ENCODE measurements at places on chromosomes 16 and 17. TPM values are rescaled to one million over a fixed set of nuclear protein-coding genes. Genes with fewer than 3 reads are reported as not detected.

C16orf82 gene
- polyA plus RNA-seq = 0.32 TPM

DNA sequence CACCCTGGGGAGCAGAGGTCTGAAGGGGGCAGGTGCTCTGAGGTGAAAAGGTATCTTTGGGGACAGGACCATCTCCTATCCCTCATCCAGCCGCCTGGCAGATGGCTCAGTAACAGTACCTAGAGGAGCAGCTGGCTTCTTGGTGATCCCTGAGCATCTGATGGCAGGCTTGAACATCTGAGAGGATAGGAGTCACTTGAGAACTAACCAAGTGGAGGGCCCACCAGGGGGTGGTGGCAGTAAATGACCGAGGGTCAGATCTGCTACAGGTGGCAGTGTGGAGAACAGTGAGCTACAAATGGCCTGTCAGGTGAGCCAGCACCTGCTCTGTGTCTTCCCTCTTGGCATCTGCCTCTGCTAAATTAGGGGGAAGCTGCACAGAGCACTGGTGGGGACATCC lies 13.8 kb downstream of the HROB start:
- no peak for DNase-seq

DNA sequence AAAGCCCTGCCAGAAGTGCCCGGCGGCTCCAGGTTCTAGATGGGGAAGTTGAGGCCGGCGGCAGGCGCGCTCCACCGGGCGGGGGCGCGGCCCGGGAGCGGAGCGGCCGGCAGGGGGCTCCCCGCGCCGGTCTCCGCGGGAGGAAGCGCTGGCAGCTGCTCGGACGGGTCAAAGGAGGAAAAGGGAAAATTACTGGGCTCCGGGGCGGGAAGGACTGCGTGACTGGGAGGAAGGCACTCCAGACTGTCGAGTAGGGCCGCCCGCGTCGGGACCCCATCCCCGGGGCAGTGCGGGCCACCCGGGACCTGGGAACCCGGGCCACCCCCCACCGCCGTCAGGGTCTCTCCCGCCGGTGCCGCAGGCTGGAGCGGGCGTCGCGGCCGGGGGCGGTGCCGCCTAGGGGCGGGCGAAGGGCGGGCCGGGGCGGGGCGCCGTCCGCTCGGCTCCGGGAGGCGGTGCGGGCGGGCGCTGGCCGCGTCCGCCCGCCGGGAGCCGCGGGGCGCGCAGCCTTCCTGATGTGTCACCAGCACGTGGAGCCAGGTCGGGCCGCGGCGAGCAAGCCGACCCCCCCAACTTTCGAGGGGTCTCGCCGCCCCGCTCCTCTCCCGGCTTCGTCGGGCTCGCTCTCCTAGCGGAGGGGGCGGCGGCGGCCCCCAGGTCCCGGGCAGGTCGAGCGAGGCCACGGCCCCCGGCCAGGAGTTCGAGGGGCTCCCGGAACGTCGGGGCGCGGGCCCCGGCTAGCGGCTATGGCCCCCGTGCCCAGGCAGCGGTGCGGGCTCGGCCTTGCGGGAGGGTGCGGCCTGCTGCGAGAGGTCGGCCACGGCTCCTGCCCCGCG lies 167.5 kb downstream of the RAB11FIP4 start:
- DNase-seq = peak; percentile 19

GRCh38 chr17:6638046-6638908 lies 2.2 kb downstream of the KIAA0753 start:
- no peak for DNase-seq

SLC16A13 gene
- polyA plus RNA-seq = 1.8 TPM

GRCh38 chr17:16361874-16362273 lies 8.6 kb upstream of the CENPV start:
- DNase-seq = no peak

SYNGR3 gene
- polyA plus RNA-seq = 59.3 TPM

C1QTNF8 gene
- not detected for polyA plus RNA-seq

DNA sequence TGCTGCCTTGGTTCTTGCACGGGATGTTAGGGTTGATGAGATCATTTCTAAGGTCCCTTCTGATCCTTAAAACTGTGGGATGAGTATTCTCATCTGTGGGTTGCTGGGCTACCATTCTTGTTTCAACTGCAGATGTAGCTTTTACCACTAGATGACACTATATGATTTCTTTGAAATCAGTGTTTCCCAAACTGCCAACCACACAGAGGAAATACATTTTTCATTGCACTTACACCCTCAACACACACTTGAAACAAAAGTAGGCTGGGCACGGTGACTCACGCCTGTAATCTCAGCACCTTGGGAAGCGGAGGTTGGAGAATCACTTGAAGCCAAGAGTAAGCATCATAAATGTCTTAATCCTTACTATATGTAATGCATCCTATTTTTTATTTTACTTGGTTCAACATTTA lies 15.3 kb downstream of the LCMT1 start:
- peak; percentile 42 for DNase-seq

DNA sequence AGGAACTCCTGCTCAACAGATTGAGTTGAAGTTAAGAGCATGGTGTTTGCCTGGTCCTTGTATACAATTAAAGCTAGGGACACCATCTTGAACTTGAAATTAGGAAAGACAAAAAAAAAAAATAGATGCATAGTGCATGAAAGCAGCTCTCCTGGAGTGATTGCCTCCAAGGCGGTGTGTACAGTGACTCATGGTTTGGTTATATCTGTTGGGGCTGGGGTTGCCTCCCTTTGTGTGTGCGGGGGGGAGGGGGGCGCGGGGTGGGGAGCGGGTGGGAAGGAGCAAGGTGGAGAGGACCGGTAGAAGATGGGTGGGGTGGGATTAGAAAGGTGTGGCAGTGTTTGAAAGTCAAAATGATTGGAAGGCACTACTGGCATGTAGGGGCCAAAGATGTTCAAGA lies 3.4 kb downstream of the TMED6 start:
- DNase-seq = no peak

SP2 gene
- 31.6 TPM for polyA plus RNA-seq

NLRC3 gene
- 0.14 TPM for polyA plus RNA-seq

HOXB5 gene
- polyA plus RNA-seq = 234 TPM

- peak; percentile 53 for DNase-seq
Observed at GRCh38 chr17:77681861-77682260, 276.6 kb upstream of the TNRC6C start.

ADAD2 gene
- 0.54 TPM for polyA plus RNA-seq

PLXDC1 gene
- polyA plus RNA-seq = 15.8 TPM

DNA sequence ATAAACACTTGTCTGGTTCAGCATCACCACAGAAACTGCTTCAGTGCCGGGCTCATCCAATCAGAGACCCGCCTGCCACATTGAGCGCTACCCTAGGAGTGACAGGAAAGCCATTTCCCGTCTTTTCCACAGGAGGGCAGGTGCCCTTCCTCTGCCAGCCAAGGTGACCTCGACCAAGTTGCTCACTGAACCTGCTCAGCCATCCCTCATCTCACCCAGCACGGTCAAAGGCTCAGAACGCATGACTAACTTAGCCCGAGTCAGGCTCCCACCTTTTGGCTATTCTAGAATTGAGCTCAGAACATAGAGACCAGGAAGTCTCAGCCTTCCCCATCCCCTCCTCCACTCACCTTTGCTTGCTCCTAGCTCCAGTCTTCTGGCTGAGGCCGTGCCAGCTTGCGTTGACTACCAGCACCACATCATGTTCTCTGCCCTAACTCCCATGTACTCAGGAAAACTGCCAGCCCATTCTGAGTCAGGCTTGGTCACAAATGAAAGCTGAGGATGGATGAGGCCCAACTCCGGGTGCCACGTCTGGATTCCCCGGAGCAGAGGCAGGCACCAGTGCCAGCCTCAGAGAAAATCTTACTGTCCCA lies 15.6 kb downstream of the MRPS23 start:
- DNase-seq = peak; percentile 54
